ENCODE measurements at places on chromosomes 7 and 10.

GRCh38 chr10:70576803-70577517 lies 25.6 kb downstream of the PRF1 start:
- DNase-seq: no peak

DNA sequence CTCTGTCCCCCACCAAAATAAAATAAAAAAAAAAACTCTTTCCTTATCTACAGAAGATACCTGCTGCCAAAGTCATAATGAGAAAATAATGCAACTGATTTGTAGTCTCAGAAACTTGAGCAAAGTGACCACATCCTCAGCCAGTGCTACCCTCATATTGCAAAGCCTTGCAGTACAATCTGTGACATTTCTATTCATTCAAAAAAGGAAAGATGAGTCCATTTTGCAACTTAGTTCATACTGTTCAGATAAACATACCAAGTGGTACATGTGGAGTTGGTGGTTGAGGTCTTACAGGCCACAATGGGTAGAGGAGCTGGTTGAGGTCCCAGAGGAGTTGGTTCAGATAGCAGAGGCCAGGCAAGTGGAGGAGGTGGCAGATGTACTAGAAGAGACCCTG lies 6.5 kb upstream of the EIF5AL1 start:
- DNase-seq: no peak

DNA sequence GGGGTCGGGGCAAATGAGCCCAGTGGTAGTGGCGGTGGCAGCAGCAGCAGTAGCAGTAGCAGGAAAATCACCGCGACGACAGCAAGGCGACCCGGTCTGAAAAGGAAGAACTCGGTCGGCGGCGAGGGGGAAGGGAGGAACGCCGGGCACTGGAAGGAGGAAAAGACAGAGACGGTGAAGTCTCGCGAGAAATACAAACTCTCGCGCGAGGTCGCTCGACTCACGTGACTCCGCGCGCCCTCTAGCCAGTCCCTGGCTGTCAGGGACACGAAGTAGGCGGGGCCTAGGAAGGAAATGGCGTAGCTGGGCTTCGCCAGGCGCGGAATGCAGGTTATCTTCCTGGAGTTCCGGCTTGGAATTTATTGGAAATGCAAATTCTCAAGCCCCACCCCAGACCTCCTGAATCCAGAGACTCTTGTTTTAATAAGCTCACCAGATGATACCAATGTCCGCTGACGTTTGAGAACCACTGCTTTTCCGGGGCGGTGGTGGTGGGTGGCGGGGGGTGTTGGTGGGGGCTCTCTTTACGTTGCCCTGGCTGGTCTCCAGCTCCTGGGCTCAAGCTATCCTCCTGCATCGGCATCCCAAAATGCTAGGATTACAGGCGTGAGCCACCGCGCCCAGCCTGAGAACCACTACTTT lies at the start of gene SMNDC1:
SMNDC1 (minus strand) TSS at position 141 of the 642 bp plus-strand sequence. CDS start 1,333 bp downstream, outside the sequence.
- DNase-seq: peak; percentile 90

DNA sequence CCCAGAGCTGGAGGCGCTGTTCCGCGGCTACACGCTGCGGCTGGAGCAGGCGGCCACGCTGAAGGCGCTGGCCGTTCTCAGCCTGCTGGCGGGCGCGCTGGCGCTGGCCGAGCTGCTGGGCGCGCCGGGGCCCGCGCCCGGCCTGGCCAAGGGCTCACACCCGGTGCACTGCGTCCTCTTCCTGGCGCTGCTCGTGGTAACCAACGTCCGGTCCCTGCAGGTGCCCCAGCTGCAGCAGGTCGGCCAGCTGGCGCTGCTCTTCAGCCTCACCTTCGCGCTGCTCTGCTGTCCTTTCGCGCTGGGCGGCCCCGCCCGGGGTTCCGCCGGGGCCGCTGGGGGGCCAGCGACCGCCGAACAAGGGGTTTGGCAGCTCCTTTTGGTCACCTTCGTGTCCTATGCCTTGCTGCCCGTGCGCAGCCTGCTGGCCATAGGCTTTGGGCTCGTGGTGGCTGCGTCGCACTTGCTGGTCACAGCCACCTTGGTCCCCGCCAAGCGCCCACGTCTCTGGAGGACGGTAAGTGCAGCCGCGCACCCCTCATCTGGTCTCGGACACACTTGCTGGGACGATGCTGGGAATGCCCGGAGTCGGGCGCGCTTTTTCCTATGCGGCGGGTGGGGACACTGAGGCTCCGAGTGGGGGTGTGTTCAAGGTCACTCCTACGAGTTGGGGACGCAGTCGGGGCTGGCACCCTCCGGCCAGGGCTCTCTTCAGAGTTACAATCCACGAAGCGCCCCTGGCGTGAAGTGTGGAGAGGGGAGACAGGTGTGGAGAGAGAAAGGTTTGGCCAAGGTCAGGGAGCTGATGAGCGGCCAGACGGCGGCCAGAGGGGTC lies 717 bp downstream of the ADCY1 start:
- no peak for DNase-seq

All from AG09309 (cell line).